ENCODE measurements at places on chromosomes 2 and 18.
A peak's percentile ranks its signal among the peaks of the same experiment; 100 is the strongest.

- no peak overlapping the region for H3K27ac ChIP-seq
- peaks cover 4% of the 10 kb centered on the region for H3K27me3 ChIP-seq
- H3K36me3 ChIP-seq: no peaks in the 10 kb centered on the region
- H3K4me1 ChIP-seq: no peaks in the 10 kb centered on the region
- H3K4me3 ChIP-seq: no peak overlapping the region
These were observed 62.3 kb upstream of the TMEM178A start for GRCh38 chr2:39603436-39603835.

DNA sequence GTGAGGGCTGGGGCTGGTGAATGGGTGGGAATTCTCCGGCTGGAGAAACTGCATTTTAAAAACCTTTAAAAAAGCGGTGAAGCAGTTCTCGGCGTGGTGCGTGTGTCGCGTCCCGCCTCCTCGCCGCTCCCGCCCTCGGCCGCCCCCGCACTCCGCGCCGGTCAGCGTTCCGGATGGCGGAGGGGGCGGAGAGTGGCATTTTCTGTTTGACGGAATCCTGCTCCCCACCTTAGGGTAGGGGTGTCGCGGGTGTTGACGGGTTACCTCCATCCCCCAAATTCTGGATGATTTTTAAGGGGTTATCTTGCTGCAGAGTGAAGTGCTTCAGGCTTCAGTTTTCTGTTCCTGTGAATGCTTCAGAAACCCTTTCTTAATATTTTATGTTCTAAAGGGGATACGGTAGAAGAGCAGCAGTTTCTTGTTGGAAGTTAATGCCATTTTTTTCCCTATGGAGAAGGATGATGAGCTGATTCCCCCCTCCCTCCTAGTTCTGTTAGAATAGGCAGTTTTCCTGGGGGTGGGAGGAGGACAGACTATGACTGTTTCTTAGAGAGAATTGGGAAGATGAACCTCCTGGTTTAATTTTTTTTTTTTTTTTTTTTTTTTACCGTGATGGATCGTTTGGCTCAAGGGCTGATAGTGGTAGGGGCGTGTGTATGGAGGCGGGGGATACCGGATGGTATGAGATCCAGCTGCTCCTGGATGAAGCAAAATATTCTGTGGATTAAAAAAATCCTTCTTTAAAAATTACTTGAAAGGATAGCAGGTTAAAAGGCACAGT, 756 bp downstream of the ABI2 start:
- peak overlapping the region; percentile 83 for H3K27ac ChIP-seq
- no peaks in the 10 kb centered on the region for H3K36me3 ChIP-seq
- H3K4me1 ChIP-seq: peaks cover 17% of the 10 kb centered on the region

DNA sequence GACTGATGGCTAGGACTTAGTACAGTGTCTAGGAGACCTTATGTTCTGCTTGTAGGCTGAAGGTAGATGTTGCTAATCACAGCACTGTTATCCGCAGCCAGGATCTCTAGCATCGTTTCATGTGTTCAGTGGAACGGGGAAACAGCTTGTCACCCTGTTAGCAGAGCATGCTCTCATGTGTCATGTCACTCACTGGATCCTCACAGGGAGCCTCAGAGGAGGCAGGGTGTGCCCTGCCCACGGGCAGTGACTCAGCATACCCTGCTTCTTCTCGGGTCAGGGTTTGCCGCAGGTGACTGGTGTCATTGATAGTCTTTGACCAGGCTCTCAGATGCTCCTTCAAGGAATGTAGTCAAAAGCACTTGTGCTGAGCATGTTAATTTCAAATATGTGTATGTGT, 44.4 kb downstream of the RPIA start:
- peaks cover 11% of the 10 kb centered on the region for H3K4me1 ChIP-seq
- no peak for DNase-seq
- peaks cover 28% of the 10 kb centered on the region for H3K36me3 ChIP-seq
- H3K27ac ChIP-seq: no peak overlapping the region

DNA sequence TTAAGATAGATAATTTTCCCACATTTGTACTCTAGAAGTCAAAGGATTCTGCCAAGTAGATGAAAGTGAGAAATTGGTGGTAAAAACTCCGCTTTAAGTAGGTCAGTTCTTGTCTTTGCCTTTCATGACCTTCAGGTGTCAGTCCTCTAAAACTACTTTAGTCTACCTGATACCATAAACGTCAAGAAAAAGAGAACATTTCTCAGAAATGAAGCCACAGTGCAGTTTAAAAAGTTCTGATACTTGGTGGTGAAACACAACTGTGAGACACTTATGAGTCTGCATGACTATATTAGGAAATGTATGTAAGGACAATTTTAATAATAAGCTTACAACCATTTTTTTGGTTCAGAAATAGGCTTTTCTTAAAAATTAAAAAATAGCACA, 583.3 kb downstream of the SATB2 start:
- DNase-seq: no peak
- H3K27ac ChIP-seq: no peak overlapping the region
- no peaks in the 10 kb centered on the region for H3K27me3 ChIP-seq
- no peaks in the 10 kb centered on the region for H3K36me3 ChIP-seq

DNA sequence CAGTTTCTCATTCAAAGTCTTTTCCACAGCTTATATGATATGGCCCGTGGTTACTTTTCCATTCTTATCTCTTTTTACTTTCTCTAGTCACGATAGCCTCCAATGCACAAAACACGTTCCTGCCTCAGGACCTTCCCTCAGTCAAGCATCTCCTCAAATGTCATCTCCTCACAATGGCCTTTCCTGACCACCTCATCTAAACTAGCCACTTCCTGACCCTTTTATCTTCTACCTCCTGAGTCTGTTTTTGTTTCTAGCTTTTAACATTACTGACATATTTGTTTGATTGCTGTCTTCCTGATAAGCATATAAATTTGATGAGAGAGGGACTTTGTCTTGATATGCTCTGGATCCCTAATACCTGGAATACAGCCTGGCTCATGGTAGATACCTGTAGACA, 7.6 kb downstream of the PGAP1 start:
- H3K36me3 ChIP-seq: peaks cover 22% of the 10 kb centered on the region
- no peak overlapping the region for H3K27ac ChIP-seq
- no peak for DNase-seq
- H3K4me3 ChIP-seq: no peak overlapping the region

- peaks cover 11% of the 10 kb centered on the region for H3K36me3 ChIP-seq
- no peaks in the 10 kb centered on the region for H3K4me1 ChIP-seq
- H3K4me3 ChIP-seq: no peak overlapping the region
- DNase-seq: no peak
These were observed 58.1 kb downstream of the PXDN start for GRCh38 chr2:1685957-1686783.

GRCh38 chr2:222677981-222678380, 6.5 kb downstream of the MOGAT1 start:
- no peak for DNase-seq
- peaks cover 33% of the 10 kb centered on the region for H3K27me3 ChIP-seq
- H3K36me3 ChIP-seq: no peaks in the 10 kb centered on the region
- H3K4me3 ChIP-seq: no peak overlapping the region

DNA sequence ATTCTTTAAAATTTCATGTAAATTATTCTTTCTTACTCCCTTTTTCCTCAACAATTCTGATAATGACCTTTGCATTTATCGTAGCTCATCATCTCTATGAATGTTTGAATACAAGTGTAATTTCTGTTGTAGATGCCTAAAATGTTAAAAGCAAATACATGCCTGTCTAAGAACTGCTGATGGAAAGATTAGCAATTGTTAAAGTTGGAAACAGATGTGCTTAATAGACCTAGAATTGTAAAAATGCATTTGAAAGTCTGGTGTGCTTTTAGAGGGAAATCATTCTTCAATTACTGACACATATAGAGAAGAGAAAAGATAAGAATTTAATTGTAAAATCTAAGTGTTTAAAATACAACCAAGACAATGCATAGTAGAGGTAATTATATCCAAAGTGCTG, 50.4 kb downstream of the CCDC102B start:
- H3K27ac ChIP-seq: no peak overlapping the region
- H3K36me3 ChIP-seq: no peaks in the 10 kb centered on the region
- no peaks in the 10 kb centered on the region for H3K4me1 ChIP-seq
- no peak overlapping the region for H3K4me3 ChIP-seq

DNA sequence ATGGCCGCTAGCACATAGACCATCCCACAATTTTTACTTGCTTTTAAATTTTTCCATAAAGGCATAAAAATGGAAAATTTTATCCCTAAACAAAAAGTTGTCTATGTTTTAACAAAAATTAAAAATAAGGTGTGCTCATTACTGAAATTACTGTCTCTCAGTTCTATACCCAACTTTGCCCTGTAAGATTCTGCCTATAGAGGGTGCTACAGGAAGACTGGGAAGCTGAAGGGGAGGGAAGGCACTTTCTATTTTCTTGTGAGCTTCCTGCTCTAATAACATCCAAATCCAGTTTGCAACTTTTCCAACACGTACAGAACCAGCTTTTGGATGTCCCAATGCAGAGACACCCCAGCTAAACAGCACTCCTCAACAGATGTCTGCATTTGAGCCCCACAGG, 666.9 kb downstream of the PLCL1 start:
- no peak overlapping the region for H3K27ac ChIP-seq
- no peak for DNase-seq
- no peaks in the 10 kb centered on the region for H3K4me1 ChIP-seq
- H3K4me3 ChIP-seq: no peak overlapping the region
- H3K27me3 ChIP-seq: no peaks in the 10 kb centered on the region
- H3K36me3 ChIP-seq: no peaks in the 10 kb centered on the region

DNA sequence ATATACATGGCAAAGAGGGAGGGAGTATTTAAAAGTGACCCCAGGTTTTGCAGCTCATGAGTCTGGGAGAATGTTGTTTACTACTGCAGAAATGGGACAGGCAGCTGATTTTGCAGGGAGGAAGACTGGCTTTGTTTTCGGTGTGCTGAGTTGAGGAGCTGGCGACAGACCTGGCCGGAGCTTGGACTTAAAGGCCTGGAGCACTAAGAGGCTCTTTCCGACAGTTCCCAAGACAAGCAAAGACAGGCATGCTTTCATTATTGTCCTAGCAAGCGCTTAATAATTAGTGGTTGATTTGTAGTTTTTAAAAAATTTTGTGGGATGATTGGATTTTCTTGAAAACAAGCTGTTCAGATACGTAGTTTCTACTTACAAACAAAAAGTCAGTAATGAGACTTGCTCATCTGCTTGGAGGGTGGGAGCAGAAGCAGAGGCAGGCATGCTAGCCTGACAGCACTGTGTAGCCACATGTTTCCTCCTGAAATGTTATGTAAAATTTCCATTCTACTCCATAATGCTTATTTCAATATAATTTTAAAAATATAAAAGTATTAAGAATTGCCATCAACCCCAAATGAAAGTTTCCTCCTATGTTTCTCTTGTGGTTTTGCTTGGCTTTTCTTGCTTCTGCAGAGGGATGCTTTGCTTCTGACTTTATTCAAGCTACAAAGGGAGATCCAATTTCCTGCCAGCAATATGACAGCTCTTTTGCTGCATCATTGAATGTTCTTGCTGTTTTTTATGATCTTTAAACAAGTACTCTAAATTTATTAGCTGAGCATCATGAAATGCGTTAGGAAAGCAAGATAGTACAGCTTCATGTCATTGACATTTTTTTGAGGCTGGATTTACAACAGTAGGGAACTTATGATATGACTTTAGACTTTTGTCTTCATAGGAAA, 75.8 kb downstream of the PHLPP1 start:
- no peaks in the 10 kb centered on the region for H3K36me3 ChIP-seq
- peaks cover 32% of the 10 kb centered on the region for H3K4me1 ChIP-seq
- no peak for DNase-seq
- no peak overlapping the region for H3K4me3 ChIP-seq
- no peak overlapping the region for H3K27ac ChIP-seq
- H3K27me3 ChIP-seq: no peaks in the 10 kb centered on the region

GRCh38 chr2:42443718-42444399, 49.9 kb downstream of the KCNG3 start:
- H3K27me3 ChIP-seq: no peaks in the 10 kb centered on the region
- no peaks in the 10 kb centered on the region for H3K4me1 ChIP-seq
- H3K4me3 ChIP-seq: no peak overlapping the region
- H3K27ac ChIP-seq: no peak overlapping the region
- H3K36me3 ChIP-seq: no peaks in the 10 kb centered on the region
- DNase-seq: no peak

GRCh38 chr2:158969715-158970240, 1.3 kb downstream of the TANC1 start:
- peak overlapping the region; percentile 97 for H3K4me3 ChIP-seq
- no peaks in the 10 kb centered on the region for H3K36me3 ChIP-seq
- peaks cover 58% of the 10 kb centered on the region for H3K4me1 ChIP-seq
- H3K27me3 ChIP-seq: no peaks in the 10 kb centered on the region
- DNase-seq: no peak
- H3K27ac ChIP-seq: peak overlapping the region; percentile 94

DNA sequence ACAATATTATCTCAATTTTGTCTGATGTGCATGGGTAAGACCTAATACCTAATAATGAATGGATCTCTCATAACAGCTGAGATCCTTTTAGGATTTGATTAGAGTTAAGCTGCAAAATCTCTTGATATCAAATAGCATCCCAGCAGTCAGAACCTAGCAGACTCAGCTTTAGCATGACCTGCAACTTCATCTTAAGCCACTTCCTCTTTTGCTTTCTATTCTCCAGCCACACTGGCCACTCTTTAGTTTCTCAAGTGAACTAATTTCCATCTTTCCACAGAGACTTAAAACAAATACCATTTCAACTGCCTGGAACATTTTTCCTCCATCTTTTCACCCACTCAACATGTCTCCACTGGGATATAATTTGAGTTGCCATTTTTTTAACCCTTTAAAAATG, 1251.6 kb upstream of the ZEB2 start:
- no peak for DNase-seq
- H3K4me3 ChIP-seq: no peak overlapping the region
- H3K27ac ChIP-seq: no peak overlapping the region
- no peaks in the 10 kb centered on the region for H3K27me3 ChIP-seq
- no peaks in the 10 kb centered on the region for H3K36me3 ChIP-seq
- no peaks in the 10 kb centered on the region for H3K4me1 ChIP-seq

GRCh38 chr18:70273021-70273420, 15.8 kb upstream of the SOCS6 start:
- no peaks in the 10 kb centered on the region for H3K27me3 ChIP-seq
- no peak for DNase-seq
- H3K4me3 ChIP-seq: no peak overlapping the region
- H3K4me1 ChIP-seq: no peaks in the 10 kb centered on the region

GRCh38 chr2:29290293-29291047, 175.3 kb downstream of the CLIP4 start:
- H3K4me3 ChIP-seq: no peak overlapping the region
- DNase-seq: no peak
- H3K27me3 ChIP-seq: peaks cover 24% of the 10 kb centered on the region
- no peak overlapping the region for H3K27ac ChIP-seq

DNA sequence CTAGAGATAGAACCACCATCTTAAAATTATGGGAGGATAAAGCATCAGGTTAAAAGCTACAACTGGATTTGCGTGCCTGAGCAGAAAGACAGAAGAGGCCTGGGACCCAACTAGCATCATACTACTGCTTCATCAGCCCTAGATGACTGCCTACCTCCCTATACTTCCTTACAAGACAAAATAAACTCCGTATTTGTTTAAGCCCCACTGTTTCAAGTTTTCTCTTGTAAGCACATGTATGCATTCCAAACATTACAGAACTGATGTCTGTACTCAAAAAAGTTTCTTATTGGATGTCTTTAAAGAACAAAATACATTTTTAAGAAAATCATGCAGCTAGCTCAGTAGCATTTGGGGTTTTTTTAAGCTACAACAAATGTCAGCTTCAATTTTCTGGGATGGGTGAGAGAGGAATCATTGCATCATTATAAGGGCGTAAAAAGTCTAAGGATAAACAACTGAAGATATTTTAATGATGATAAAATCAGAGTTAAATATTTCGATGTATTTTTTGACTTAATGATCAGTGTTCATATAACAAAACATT, 213.1 kb downstream of the EXOC6B start:
- no peak overlapping the region for H3K4me3 ChIP-seq
- H3K4me1 ChIP-seq: peaks cover 5% of the 10 kb centered on the region
- no peaks in the 10 kb centered on the region for H3K27me3 ChIP-seq
- no peaks in the 10 kb centered on the region for H3K36me3 ChIP-seq
- no peak for DNase-seq

Data from suprapubic skin (tissue), 4 donors.